ENCODE measurements at places on chromosomes 5 and 9.

DNA sequence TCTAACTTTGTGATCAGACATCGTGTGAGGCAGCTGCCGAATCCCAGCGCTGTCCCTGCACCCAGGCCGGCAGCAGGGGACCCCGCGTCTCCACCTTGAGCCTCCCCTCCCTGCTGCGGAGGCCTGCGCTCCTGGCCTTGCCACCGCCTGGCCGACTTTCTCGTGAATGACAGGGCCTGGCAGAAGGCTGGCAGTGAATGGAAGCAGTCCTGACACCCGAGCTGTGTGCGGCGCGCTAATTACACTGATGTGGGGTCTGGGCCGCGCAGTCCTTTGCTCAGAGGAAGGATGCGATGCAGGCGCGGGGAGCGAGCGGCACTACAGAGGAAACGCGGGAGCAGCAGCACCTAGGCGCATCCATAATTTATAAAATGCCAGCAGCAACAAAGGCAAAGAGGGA, 40.3 kb downstream of the POU4F3 start:
- no peak for DNase-seq

- DNase-seq = no peak
Measured at GRCh38 chr9:122808141-122808540, 8.2 kb downstream of the OR1K1 start.

- DNase-seq = no peak
Measured at GRCh38 chr5:31048282-31049270, 144.9 kb upstream of the CDH6 start.

- DNase-seq = no peak
Measured at GRCh38 chr5:114903767-114904166, 265.9 kb downstream of the TRIM36 start.

DNA sequence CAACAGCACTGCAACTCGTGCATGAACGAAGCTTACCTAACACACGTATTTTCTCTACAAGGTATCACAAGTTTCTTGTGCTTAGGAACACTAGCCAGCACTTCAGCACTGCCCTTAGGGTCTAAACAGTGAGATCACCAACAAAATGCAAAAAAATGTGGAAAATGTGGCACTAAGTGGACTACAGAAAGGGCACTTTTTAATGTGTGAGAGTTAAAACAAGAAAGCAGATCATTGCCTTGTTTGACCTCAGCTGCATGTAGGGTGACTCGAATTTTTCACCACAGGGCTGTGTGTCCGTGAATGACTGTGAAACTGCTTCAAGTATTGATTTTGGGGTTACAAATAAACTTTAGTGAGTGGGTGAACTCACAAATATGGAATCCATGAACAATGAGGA, 90.5 kb downstream of the MARCHF3 start:
- no peak for DNase-seq

- no peak for DNase-seq
Measured at GRCh38 chr5:65927503-65928321, 1.3 kb downstream of the ERBIN start.

DNA sequence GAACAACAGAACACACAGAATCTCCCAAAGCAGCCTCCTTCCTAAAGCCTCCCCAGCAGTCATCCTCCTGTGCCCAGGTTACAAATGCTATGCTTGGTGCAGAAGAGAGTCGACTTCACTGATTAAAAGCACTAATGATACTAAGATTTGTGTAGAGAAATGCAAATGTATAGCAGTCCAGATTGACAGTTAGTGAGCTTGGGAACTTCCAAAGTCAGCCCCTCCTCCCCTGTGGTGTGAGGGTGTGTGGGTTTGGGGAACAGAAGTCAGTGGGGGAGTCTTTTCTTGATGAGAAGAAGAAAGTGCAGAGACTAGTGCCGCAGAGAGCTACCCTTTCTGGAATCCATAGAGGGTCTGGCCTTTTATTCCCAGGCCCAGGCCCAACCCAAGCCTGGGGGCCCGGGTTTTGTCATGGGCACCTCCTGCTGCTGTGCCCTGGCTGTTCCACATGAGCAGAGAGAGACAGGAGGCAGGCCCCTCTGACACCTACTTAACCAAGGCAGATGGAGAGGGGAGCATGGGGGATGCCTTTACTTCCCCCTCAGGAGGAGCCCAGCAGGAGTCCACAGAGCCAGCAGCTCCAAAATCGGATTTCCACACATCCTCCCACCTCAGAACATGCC, 173.3 kb downstream of the DENND1A start:
- DNase-seq = no peak

GRCh38 chr9:19938990-19939733, 150.3 kb upstream of the SLC24A2 start:
- no peak for DNase-seq

DNA sequence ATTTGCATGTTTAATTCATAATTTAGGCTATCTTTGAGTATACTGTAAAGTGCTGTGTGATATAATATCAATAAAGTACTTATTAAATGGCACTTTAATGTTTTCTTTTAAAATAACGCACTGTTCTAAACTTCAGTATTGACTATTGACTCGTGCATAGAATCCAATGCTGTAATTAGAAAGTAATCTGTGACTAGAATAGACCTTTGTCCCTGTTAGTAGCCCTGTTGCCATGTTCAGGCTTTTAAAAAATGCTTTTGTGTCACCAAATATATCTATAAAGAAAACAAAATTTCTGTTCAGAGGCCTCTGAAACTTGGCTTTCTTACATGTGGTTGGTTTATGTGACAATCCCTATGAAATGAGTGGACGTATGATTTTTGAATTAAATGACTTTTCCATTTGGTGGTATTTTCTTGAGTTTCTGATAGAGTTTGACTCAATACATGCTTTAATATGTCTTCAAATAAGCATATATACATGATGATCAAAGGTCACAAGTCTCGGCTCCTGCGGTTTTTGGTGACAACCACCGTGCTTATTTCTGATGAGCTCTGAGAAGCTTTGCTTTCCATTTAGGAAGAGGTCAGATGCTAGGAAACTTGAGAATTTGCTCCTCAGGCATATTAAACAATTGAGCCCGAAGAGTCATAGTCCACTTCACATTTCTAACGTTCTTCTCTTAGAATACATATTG, 174.7 kb downstream of the NR3C1 start:
- no peak for DNase-seq

DNA sequence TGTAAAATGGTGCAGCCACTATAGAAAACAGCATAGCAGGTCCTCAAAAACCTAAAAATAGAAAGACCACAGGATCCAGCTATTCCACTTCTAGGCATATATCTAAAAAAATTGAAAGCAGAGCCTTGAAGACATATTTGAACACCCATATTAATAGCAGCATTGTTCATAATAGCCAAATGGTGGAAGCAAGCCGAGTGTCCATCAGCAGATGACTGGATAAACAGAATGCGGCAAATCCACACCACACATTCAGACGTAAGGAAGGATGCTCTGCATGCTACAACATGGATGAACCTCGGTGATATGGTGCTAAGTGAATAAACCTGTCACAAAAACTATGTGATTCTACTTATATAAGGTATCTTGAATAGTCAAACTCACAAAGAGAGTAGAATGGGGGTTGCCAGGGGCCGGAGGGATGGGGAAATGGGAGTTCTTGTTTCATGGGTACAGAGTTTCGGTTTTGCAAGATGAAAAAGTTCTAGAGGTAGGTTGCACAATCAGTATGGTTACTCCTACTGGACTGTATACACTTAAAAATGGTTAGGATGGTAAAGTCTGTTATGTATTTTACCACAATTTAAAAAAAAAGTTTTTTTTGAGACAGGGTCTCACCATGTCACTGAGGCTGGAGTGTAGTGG, 17.1 kb upstream of the HSD17B3 start:
- DNase-seq = no peak

DNA sequence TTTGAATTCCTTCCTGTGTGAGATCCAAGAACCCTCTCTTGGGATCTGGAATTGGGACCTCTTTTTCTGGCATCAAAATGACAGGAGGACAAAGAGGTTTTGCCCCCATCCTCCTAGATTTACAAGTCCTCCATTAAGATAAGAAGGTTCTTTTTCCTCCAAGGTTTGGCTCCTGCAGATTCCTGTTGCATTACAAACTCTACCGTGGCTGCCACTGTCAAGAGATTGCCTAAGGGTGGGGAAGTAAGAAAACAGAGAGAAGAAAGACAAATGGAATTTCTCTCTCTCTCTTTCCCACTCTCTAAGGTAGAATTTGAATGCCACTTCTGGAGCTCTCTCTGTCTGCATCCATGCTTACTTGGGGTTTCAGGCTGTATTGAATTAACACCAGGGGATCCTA, 12.0 kb upstream of the SVEP1 start:
- DNase-seq = no peak

DNA sequence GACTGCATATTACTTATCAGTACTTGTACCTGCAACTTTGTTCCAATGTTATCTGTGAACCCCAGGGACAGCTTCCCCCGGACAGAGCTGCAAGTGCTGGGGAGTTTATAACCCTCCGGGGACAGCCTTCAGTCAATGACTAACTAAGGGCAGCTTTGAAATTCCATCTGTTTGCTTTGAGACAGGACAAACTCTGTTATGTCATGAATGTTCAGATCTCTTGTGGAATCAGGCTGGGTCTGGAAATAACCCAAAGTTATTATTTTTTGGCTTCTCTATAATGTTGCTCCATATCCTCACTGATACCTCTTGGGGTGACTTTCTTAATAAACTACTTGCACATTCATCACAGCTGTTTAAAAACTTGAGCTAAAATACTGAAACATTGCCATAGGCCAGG, 617.5 kb upstream of the TLE4 start:
- no peak for DNase-seq

GRCh38 chr5:109325456-109325855, 84.3 kb downstream of the PJA2 start:
- no peak for DNase-seq

- DNase-seq = no peak
Measured at GRCh38 chr5:150446088-150446487, 3.5 kb downstream of the RPS14 start.

GRCh38 chr9:69120380-69121154, 53.5 kb upstream of the TJP2 start:
- DNase-seq = peak; percentile 96

DNA sequence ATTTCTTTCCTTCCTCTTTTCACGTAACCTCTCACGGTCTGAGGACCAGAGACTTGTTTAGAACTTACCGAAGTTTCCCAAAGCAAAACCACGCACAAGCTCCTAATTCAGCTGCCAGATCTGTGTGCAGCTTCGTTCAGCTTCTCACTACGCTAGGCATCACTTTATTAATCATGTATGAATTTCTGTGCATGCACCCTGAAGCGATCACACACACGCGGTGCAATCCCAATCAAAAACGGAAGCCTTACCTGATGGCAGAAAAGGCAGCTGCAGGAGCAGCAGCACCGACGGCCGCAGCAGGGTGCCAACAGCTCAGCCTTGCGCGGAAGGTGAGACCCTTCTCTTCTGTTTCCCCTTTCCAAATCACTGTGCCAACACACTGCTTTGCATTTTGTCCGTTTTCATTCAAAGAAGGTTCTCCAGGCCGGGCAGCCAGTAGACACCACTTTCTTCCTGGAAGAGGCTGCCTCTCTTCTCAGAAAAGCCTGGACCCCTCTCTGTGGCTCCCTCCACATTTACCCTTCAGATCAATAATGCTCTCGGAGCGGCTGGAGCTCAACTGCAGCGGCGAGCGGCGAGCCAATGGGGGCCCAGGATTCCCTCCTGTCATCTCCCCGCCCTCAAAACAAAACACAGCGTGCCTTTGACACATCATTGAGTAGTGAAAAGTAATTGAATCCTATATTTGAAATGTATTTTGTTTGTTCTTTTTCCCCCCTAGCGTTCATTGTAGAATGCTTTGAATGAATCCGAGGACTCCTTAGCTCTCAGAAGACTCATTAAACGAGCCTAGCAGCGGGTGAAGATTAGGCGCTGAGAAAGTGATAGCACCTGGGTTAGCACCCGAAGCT, at the start of gene CDH12:
Gene CDH12, minus strand, starts transcription at position 538 of the 854 bp plus-strand sequence.
- DNase-seq = no peak

GRCh38 chr5:73812962-73813588, 187.1 kb downstream of the ARHGEF28 start:
- DNase-seq = no peak

DNA sequence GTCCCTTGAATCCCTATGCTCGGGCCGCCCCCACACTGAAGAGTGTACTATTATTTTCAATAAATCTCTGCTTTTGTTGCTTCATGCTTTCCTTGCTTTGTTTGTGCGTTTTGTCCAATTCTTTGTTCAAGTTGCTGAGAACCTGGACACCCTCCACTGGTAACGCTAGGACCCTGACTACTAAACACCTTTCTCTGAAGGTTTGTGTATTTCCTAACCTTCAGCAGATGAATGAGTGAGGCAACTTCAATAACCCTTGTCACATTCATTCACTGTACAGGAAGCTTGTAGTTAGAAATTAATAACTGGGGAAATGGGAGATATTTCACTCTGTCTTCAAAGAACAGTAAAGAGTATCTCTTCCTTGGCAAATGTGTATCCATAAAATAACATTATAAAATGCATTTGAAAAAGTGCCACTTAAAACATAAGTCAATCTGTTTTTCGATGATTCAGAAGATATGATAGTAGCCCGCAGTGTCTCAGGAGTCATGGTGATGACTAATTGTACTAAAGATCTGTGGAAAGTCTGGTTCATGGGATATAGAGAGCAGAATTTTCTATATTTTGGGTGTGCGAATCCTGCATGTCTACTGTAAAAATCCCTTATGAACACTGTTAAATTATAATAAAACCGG, 43.2 kb upstream of the ANKH start:
- no peak for DNase-seq

- no peak for DNase-seq
Measured at GRCh38 chr9:38421498-38422211, 2.6 kb downstream of the IGFBPL1 start.

DNA sequence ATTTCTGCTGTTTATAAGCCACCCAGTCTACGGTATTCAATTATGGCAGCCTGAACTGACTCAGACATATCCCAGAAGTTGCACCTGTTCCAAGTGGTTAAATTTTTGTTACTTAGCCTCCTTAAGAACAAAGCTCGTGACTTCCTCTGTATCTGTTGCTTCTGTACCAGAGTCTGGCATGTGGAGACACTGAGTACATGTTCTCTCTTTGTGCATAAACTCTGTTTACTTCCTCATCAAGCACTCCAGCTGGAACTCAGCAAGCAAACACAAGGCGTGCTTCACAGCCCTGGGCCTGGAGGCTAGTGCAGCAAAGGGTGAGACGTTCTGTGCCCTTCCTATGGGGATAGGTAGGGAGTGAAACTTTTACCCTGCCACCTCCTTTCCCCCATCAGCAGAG, 19.0 kb downstream of the C9orf152 start:
- no peak for DNase-seq

- DNase-seq = no peak
Measured at GRCh38 chr5:67085616-67086015, 111.0 kb downstream of the CD180 start.

DNA sequence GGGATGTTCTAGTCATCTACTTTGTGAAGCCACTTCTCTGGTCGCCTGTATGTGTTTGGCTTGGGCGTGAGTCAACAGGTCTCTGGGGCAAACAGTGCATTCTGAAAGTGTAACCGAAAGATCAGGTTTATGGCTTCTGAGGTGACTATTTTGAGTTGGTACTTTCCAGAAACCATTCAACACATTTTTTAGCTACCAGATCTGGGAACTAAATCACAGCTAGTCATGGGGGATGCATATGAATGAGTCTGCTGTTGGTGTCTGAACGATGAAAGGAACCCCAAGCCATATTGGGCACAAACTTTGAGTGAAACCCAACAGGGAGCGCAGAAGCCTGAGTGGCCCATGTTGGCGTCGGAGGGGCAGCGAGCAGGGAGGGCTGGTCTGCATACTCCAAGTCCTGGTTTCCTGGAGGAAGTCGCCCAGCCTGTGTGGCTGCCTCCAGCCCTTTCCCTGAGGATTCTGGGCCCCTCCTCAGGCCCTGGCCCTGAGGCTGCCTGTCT, 35.3 kb downstream of the UBE2QL1 start:
- no peak for DNase-seq
